ENCODE measurements at places on chromosomes 6 and 20. TPM values are rescaled to one million over a fixed set of nuclear protein-coding genes. Genes with fewer than 3 reads are reported as not detected.

The TRIM31 gene
- total RNA-seq = not detected

The PRDM1 gene
- total RNA-seq = 0.62 TPM

GRCh38 chr6:127832381-127832780, 68.5 kb downstream of the THEMIS start:
- H3K4me1 ChIP-seq = no peaks in the 10 kb centered on the region
- no peak overlapping the region for H3K27ac ChIP-seq
- no peaks in the 10 kb centered on the region for H3K27me3 ChIP-seq
- H3K4me3 ChIP-seq = no peak overlapping the region
- H3K36me3 ChIP-seq = no peaks in the 10 kb centered on the region
- no peak for DNase-seq

DNA sequence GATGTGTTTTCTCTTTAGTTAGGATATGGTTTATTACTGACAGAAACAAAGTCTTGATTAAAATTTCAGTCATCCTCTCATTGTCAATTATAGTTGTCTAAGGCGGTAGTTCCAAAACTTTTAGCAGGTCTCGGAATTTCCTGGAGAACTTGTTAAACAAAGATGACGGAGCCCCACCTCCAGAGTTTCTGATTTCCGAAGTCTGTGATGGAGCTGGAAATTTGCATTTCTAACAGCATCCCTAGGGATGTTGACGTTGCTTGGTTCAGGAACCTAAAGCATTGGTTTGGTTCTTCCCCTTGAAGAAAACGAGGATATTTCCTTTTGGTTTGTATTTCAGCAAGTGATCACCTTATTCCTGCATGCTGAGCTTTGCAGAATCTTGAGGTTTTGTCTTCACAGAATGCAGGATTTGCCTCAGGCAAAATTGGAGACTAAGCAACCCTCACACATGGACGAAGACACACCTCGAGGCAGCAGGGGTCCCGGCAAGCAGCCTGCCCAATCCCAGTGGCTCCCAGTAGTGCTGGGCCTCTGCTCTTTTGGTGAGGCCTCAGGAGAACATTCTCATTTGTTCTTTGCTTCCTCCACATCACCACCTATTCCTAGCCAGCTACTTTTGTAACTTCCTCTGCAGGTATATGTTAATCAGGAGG, 187.1 kb upstream of the PHACTR1 start:
- no peak overlapping the region for H3K4me3 ChIP-seq
- peak; percentile 11 for DNase-seq
- H3K36me3 ChIP-seq = no peaks in the 10 kb centered on the region
- H3K4me1 ChIP-seq = 0 out of 2 replicates have a peak, but pooled peaks cover 7% of the 10 kb centered on the region
- no peak overlapping the region for H3K27ac ChIP-seq

DNA sequence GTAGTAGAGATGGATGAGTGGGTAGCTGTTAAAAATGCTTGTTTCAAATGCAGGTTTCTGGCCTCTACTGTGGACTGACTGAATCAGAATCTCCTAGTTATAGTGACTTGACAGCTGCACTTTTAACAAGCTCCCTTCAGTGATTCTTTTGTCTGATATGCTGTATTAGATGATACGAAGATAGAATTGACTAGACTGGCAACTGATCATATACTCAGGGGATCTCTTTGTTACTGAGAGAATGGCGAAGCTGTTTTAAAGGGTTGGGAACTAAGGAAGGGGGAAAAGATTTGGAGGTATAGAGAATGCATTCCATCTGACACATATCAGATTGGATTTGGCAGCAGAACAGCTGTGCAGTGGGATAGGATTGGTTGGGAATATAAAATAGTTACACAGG, 7.0 kb downstream of the ENPP4 start:
- no peaks in the 10 kb centered on the region for H3K27me3 ChIP-seq
- no peak for DNase-seq
- H3K36me3 ChIP-seq = no peaks in the 10 kb centered on the region
- no peaks in the 10 kb centered on the region for H3K4me1 ChIP-seq

The DNPH1 gene
- 29.2 TPM for total RNA-seq

- no peak for DNase-seq
- H3K36me3 ChIP-seq = no peaks in the 10 kb centered on the region
- no peaks in the 10 kb centered on the region for H3K4me1 ChIP-seq
- H3K27ac ChIP-seq = no peak overlapping the region
These were observed 318.1 kb downstream of the CLIC5 start for GRCh38 chr6:45697605-45698004.

The CDC40 gene
- 24.7 TPM for total RNA-seq

- no peaks in the 10 kb centered on the region for H3K27me3 ChIP-seq
- no peak overlapping the region for H3K27ac ChIP-seq
- no peak for DNase-seq
- no peak overlapping the region for H3K4me3 ChIP-seq
- H3K4me1 ChIP-seq = no peaks in the 10 kb centered on the region
These were observed 25.7 kb upstream of the MLIP start for GRCh38 chr6:54085541-54085940.

The MOG gene
- 0.74 TPM for total RNA-seq

DNA sequence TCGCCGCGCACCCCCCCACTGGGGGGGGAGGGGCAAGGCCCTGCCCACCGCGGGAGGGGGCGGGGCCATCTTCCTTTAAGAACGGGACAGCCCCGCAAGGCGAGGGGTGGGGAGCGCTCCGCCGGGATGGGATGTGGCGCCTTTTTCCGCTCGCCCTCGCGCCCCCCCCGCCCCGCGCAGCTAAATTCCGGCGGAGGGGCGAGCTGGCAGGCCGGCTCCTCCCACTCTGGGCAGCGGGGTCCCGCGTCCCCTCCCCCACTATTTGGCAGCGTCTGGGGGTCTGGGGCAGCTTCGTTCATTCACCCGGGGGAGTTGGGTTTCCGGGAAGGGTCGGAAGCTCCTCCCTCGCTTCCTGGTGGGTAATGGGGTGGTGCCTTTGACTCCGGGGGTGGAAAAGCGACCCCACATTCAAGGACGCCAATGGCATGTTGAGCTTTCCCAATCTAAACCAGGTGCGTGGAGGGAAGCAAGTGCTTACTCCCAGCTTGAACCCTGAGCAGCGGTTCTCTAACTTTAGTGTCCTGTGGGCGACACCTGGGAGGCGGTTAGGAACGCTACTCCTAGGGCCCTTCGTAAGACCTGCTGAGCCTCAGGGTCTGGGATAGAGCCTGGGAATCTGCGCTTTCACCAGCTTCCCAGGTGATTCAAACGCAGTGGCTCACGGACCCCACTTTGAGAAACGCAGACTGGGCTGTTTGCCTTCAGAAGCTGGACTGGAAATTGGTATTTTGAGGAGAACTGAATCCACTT, 927 bp downstream of the ASXL1 start:
- peaks cover 21% of the 10 kb centered on the region for H3K4me1 ChIP-seq
- H3K27ac ChIP-seq = no peak overlapping the region
- no peaks in the 10 kb centered on the region for H3K36me3 ChIP-seq
- peak; percentile 99 for DNase-seq

- no peak overlapping the region for H3K4me3 ChIP-seq
- H3K4me1 ChIP-seq = 0 out of 2 replicates have a peak, but pooled peaks cover 7% of the 10 kb centered on the region
- H3K27me3 ChIP-seq = no peaks in the 10 kb centered on the region
- no peak overlapping the region for H3K27ac ChIP-seq
- no peak for DNase-seq
- H3K36me3 ChIP-seq = no peaks in the 10 kb centered on the region
These were observed 15.9 kb upstream of the PCK1 start for GRCh38 chr20:57544838-57545564.

The POU3F2 gene
- 0.76 TPM for total RNA-seq

The ANKEF1 gene
- 9.7 TPM for total RNA-seq

DNA sequence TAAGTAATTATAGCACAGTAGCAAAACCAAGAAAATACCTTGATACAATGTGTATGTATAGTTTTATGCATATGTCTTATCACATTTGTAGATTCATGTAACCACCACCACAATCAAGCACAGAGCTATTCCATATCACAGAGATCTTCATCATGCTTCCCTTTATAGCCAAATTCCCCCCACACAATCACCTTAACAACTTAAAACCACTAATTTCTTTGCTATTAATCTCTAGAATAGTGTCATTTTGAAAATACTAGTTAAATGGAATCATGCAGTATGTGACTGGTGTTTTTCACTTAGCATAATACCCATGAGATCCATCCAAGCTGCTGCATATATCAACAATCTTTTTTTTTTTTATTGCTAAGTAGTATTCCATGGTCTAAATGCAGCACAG, 8.2 kb downstream of the HLA-DRA start:
- no peak overlapping the region for H3K4me3 ChIP-seq
- no peaks in the 10 kb centered on the region for H3K36me3 ChIP-seq
- no peaks in the 10 kb centered on the region for H3K4me1 ChIP-seq
- no peak overlapping the region for H3K27ac ChIP-seq
- no peaks in the 10 kb centered on the region for H3K27me3 ChIP-seq

DNA sequence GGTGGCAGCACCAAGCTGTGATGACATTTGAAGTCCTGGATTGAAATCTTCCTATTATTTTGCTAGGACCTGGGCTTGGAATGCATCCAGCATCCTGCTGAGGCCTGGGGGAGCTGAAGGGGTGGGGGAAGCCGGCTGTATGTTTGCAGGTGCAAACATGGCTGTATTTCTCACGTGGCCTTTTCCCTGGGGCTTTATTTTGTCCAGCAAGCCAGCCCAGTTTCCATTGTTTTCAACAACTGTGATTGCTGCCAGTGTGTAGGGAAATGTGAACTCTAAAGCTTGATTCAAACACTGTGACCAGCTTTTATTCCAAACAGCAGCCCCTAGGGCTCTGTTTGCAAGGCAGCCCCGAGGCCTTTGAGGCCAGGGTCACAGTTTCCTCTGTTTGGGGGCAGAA, 683.0 kb downstream of the DHX35 start:
- no peaks in the 10 kb centered on the region for H3K27me3 ChIP-seq
- no peaks in the 10 kb centered on the region for H3K36me3 ChIP-seq
- H3K4me1 ChIP-seq = peaks cover 25% of the 10 kb centered on the region

The CALHM4 gene
- total RNA-seq = not detected

GRCh38 chr6:113732384-113732966, 124.7 kb upstream of the MARCKS start:
- no peaks in the 10 kb centered on the region for H3K4me1 ChIP-seq
- no peak for DNase-seq

Data from GM23338 (cell line).